ENCODE measurements at places on chromosomes 7 and 10. TPM values are rescaled to one million over a fixed set of nuclear protein-coding genes. Genes with fewer than 3 reads are reported as not detected.

- no peak for DNase-seq
Measured at GRCh38 chr10:76177936-76178335, 746.5 kb downstream of the LRMDA start.

DNA sequence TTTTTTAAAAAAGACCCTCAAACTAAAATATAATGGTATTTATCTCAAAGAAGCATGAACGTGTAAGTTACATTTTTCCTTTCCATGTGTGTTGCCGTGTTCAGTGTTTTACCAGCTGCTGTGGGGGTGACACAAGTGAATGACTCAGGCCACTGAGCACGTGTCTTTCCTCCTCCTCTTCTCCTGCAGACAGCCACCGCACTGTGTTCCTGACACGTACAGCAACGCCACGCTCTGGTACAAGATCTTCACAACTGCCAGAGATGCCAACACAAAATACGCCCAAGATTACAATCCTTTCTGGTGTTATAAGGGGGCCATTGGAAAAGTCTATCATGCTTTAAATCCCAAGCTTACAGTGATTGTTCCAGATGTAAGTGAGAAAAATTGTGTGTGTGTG is 29.7 kb downstream of the TMEM248 start:
- no peak for DNase-seq

GRCh38 chr10:28744069-28744768 is 66.9 kb downstream of the BAMBI start:
- no peak for DNase-seq

Gene PODXL
- 0.89 TPM for total RNA-seq

Gene MEPCE
- total RNA-seq = 73.1 TPM

DNA sequence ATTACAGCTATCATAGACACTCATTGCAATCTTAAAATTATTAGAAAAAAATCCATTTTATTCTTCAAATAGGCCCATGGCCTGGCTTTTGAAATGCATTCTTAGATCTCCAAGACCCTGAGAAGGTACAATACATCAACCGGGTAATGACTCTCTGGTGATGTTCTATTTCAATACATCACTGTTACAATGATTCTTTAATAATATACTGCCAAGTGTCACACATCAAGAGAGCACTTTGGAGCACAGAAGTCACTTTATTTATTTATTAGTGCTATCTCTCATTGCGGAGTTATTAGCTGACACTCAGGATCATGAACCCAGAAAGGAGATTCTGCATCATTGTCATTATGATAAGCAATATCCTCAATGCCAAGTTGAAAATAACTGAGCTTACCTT is 748.5 kb upstream of the MBL2 start:
- DNase-seq = no peak

Gene SMKR1
- total RNA-seq = not detected

Gene ADAMTS14
- not detected for total RNA-seq

GRCh38 chr10:35778306-35778705 is 136.2 kb upstream of the FZD8 start:
- DNase-seq = no peak

DNA sequence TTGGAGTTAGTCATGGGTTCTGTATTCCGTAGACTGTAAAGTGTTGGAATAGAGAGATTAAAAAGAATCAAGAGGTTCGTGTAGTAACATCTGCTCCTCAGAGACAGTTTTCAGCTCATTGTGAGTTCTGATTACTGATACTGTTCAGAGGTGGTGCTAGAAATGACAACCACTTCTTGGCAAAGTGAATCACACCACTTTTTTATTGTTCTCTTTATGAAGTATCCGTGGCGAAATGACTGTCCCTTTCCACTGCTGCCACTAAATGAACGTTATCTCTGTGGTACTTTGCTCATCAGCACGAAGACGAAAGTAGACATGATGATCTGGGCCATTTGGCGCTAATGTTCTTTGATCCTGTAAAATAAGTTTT is 860 bp downstream of the RPP30 start:
- DNase-seq = peak; percentile 23
